ENCODE measurements at places on chromosomes 12 and 14.

DNA sequence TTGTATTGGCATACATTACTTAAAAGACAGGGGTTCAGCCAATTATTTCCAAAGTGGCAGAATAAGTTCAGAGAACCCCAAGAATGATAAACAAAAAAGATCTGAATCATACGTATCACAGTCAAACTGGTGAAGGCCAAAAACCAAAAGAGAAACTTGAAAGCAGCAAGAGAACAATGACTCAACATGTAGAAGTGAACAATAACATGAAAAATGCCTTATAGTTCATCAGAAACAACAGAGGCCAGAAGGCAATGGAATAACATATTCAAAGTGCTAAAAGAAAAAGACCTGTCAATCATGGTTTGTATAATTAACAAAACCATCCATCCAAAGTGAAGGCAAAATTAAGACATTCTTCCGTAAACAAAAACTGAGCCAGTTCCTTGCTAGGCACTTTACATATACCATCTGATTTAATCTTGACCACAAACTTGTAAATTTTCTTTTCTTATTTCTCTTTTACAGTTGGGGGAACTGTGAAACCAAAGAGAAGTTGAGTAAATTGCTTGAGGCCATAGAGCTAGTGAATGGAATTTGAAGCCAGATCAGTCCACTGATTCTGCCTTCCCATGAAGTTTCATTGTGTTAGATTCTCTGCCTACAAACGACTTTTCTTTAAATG lies 232.1 kb upstream of the SEL1L start:
- no peak for DNase-seq

- DNase-seq, result no peak
These were observed 207.3 kb upstream of the OR4E1 start for GRCh38 chr14:21880918-21881317.

DNA sequence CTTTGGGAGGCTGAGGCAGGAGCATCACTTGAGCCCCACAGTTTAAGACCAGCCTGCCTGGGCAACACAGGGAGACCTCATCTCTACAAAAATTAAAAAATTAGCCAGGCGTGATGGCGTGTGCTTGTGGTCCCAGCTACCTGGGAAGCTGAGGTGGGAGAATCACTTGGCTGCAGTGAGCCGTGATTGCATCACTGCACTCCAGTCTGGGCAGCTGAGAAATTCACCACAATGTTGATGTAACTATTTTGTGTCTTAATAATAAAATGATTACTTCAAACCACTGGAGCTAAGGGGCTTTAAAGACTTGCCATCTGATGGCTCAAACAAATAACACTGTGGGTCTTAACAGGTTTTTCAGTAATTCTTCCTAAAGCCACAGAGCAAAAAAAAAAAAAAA lies 10.8 kb downstream of the ERH start:
- DNase-seq, result no peak

- DNase-seq, result no peak
These were observed 53.5 kb downstream of the IGF1 start for GRCh38 chr12:102426599-102427542.

DNA sequence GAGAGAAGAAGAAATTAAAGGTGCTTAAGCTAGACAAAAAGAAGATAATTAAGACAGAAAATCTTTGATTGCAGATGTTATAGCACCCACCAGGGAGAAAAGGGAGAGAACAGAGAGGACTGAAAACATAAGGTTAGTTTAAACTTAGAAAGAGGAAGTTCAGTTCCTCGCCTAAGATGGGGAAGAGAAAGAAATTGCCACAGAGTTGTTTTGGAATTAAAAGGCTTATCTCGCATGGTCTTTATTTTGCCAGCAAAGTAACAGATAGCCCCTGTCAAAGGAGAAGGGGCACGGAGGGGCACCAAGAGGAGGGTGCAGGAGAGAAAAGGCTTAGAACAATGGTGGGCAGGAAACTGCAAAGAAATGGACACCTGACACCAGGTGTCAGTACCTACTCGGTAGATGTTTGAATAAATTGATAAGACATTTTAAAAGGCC lies 17.8 kb upstream of the OXA1L start:
- DNase-seq, result no peak

- DNase-seq, result no peak
These were observed 12.8 kb upstream of the CCDC91 start for GRCh38 chr12:28177461-28177860.

- DNase-seq, result no peak
These were observed 49.6 kb downstream of the HNRNPC start for GRCh38 chr14:21219561-21220111.

GRCh38 chr12:65656891-65657351 lies 167.4 kb upstream of the HMGA2 start:
- DNase-seq, result no peak

DNA sequence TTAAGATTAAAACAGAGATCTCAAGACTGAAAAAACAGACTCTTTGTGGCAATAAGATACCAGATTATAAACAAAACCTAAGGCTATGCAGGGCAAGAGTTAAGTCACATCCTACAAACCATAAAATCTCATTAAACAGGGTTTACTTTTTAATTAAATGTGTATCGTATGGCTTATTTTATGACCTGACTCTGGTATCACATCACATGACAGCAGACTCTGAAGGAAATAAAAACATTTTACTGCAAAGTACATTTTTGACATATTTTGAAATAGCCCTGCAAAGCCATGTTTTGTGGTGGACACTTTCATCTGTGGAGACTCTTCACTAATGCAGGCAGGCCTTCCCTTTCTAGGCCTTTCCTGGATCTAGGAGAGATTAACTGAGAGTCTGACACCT lies 327.6 kb upstream of the CLEC14A start:
- no peak for DNase-seq

DNA sequence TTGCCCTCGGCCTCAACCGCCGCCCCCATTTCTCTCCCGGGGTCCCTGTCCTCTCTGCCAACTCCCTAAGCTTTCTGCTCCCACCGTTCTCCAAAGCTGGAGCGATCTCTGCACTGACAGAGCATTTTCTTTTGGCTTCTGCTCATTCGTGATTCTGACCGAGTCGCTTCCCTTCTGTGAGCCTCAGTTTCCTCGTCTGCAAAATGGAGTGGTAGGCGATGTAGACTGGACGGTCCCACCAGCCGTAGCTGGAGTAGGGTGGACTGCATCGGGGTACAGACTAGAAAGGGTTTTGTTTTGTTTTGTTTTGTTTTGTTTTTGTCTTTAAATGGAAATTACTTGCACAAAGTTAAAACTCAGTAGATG lies 2.4 kb downstream of the VSX2 start:
- no peak for DNase-seq

DNA sequence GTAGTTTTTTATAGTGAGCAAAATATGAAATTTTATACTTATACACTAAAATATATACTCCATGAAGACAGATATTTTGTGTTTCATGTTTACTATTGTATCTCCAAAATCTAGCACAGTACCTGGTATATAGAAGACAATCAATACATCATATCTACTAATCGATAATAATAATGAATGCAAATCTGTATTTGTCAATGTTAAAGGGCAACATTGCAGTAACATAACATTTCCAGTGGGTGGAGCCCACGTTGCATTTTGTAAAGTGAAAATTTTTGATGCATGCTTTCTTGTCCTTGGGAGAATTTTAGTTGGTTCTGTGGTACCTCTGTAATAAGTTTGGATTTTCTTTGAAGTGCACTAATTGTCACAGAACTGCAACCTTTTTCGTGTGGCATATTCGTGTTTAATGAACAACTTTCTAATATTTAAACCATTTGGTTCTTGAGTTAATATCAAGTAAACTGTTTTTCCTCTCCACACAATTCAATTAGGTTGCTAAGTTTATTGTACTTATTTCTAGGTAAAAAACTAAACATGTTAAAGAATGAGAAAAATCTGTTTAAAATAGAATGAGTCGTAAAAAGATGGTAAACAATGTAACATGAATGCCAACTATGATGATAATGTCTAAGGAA lies 47.4 kb downstream of the AVPR1A start:
- no peak for DNase-seq
